ENCODE measurements at places on chromosomes 12 and 14.

DNA sequence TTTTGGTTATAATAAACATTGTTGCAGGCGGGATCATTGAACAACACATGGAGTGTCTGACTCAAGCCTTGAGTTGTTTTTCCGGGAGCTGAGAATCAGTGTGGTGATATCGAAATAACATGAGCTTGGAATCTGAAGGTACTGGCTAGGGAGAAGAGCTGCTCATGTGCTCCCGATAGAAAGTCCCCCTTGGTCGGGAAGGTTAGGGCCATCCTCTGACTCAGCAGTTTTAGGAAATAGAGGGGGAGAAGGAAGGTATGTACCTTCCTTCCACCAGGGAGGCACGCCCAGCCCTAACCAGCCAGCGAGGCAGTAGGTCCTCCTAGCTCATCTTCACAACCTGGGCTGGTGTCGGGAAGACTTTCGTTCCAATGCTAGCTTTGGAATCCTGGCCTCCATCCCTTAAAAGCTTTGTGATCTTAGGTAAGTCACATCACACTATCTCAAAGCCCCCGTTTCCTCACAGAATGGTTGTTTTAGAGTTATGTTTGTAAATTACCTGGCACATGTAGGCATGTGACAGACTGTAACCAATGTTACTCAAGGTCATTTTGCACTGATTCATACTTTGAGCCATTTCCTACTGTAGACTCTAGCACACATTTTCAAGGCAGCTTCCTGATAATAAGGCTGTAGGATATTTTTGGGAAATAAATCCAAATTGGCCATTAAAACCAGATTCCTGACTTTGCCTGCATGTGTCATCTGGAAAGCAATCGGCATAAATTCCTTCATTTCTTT lies 1.9 kb upstream of the RAB35 start:
- DNase-seq, result no peak

GRCh38 chr12:131940141-131940547 lies 9.6 kb upstream of the EP400 start:
- DNase-seq, result no peak

- DNase-seq, result no peak
Measured at GRCh38 chr12:2813214-2814185, 1.0 kb downstream of the ITFG2 start.

GRCh38 chr12:112664569-112664968 lies 127.0 kb upstream of the RPH3A start:
- DNase-seq, result peak; percentile 47

GRCh38 chr12:81597928-81598604 lies 161.1 kb downstream of the PPFIA2 start:
- peak; percentile 32 for DNase-seq

DNA sequence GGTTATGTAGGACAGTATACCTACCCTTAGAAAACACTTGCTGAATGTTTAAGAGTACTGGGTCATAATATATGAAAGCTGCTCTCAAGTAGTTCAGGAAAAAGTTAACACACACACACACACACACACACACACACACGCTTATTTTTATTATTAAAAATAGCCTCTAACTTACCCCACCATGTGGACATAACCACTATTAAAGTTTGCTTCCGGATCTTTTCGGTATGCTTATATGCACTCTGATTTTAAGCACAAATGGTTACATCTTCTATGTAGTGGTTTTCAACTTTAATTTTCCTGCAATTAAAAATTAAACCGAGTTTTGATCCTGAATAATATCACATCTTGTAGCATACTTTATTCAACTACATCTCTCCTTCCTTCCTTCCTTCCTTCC lies 84.9 kb upstream of the TRAF3 start:
- DNase-seq, result no peak

- DNase-seq, result no peak
Measured at GRCh38 chr12:115375186-115375991, 691.4 kb upstream of the TBX3 start.

- DNase-seq, result peak; percentile 74
Measured at GRCh38 chr14:24307575-24308341, at the start of gene CIDEB. TSS of gene CIDEB (minus strand) at chr14:24307977. CDS start at chr14:24307858, 119 bp downstream.

GRCh38 chr14:105227346-105227745 lies 21.0 kb upstream of the BTBD6 start:
- DNase-seq, result no peak

- no peak for DNase-seq
Measured at GRCh38 chr12:21583587-21583986, 21.1 kb downstream of the GYS2 start.

DNA sequence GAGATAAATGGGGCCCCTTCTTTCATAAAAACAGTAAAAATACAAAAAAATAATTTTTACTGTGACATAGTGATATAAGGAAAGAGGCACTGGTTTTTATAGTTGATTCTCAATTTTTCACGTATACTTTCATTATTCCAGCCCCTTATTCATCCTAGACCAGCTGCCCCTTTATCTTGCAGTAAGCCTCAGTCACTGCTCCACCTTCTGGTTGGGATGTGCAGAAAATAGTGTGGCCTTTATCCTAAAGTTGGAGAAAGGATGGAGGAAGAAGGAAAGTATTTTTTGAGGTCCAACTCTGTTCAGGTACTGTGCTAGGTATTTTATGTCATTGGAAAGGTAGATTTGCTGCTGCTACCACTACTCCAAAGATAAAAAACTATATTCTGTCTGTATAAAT lies 172.7 kb downstream of the ANO6 start:
- DNase-seq, result peak; percentile 77

- no peak for DNase-seq
Measured at GRCh38 chr14:50816395-50817047, 14.4 kb downstream of the NIN start.

DNA sequence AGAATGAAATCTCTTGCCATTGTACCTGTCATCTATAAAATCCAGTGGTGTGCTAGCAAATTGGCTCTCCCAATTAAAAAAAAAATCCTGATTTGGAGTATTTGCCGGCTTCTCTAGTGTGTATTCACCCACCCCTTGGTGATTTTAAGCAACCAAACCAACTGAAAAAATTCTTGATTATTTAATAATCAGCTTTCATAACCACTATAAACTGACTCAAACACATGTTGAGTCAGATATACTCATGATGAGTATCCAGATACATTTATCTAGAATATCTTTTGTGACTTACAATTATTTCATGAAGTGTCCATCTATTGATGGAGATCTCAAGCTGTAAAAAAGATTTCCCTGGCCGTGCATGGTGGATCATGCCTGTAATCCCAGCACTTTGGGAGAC lies 205.4 kb downstream of the RASSF9 start:
- DNase-seq, result no peak

GRCh38 chr12:112218150-112218549 lies 92.8 kb downstream of the TRAFD1 start:
- no peak for DNase-seq
